ENCODE measurements at places on chromosomes 12 and 14. TPM values are rescaled to one million over a fixed set of nuclear protein-coding genes. Genes with fewer than 3 reads are reported as not detected.

Gene RNASE7
- not detected for total RNA-seq

Gene NPAS3
- 1.3 TPM for total RNA-seq

Gene STAC3
- 2.2 TPM for total RNA-seq

Gene DACT1
- total RNA-seq: 6.4 TPM

Gene SLC4A8
- total RNA-seq: 1.1 TPM

Gene DNAJC22
- total RNA-seq: not detected

Gene FSCB
- total RNA-seq: not detected

All from subcutaneous adipose tissue (tissue), 4 donors.